ENCODE measurements at places on chromosomes 4 and X.
A peak's percentile ranks its signal among the peaks of the same experiment; 100 is the strongest.

- peak; percentile 73 for DNase-seq
These were observed 305.5 kb upstream of the EMCN start for GRCh38 chr4:100823066-100823992.

DNA sequence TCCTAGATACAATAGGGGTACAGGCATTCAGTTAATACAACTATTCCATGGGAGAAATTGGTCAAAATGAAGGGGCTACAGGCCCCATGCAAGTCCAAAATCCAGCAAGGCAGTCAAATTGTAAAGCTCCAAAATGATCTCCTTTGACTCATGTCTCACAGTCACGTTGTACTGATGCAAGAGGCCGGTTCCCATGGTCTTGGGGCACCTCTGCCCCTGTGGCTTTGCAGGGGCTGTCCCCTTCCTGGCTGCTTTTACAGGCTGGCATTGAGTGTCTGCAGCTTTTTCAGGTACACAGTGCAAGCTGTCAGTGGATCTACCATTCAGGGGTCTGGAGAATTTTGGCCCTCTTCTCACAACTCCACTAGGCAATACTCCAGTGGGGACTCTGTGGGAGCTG lies 12.5 kb upstream of the ASIC5 start:
- no peak for DNase-seq

GRCh38 chr4:52106191-52106590 lies 55.1 kb downstream of the SPATA18 start:
- no peak for DNase-seq

- DNase-seq = no peak
These were observed 93.0 kb upstream of the PLS3 start for GRCh38 chrX:115467961-115468360.

GRCh38 chrX:20204351-20204750 lies 62.4 kb downstream of the RPS6KA3 start:
- no peak for DNase-seq

DNA sequence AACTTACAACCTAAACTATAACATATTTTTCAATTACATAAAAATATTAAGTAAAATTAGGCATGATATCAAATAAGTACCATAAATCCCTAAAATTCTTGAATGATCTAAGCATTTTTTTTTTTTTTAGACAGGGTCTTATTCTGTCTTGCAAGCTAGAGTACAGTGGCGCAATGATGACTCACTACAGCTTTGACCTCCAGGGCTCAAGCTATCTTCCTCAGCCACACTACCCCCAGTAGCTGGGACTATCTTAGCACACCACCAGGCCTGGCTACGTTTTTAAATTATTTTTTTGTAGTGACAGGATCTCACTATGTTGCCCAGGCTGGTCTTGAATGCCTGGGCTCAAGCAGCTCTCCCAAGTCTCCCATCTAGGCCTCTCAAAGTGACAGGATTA lies 1042.3 kb downstream of the FSTL5 start:
- DNase-seq = no peak

GRCh38 chr4:26173619-26174018 lies 147.2 kb upstream of the RBPJ start:
- DNase-seq = no peak

DNA sequence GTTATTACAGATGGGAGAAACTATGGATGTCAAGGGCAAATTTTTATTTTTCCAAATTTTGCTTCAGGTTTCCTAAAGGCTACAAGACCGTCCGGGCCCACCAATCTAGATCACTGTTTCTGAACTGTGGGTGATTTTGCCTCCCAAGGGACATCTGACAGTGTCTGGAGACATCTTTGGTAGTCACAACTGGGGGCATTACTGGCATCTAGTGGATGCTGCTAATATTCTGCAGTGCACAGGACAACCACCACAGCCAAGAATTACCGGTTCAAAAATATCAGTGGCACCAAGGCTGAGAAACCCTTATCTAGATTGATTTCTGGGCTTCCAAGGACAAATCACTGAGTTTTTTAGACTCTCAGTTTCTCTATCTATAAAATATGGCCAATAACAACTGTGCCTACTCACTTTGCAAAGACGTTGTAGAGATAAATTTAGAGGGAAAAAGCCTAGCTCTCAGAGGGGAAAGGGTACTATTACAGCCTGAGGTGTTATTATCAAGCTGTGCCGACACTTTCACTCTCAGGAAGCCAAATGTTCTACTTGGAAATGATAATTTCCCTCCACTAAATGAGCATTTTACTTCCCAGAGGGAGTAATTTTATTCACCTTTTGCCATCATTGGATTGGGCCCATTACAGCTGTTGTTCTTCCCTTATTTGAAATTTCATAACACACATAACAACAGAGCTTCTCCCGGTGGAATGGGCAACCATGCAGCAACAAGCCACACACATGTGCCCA lies 442.1 kb downstream of the CENPC start:
- no peak for DNase-seq

- no peak for DNase-seq
These were observed 119.8 kb downstream of the KDM6A start for GRCh38 chrX:44992775-44993174.

GRCh38 chrX:10208953-10209352 lies 52.2 kb downstream of the CLCN4 start:
- DNase-seq = no peak

GRCh38 chrX:122087341-122087740 lies 1039.9 kb downstream of the GLUD2 start:
- no peak for DNase-seq

DNA sequence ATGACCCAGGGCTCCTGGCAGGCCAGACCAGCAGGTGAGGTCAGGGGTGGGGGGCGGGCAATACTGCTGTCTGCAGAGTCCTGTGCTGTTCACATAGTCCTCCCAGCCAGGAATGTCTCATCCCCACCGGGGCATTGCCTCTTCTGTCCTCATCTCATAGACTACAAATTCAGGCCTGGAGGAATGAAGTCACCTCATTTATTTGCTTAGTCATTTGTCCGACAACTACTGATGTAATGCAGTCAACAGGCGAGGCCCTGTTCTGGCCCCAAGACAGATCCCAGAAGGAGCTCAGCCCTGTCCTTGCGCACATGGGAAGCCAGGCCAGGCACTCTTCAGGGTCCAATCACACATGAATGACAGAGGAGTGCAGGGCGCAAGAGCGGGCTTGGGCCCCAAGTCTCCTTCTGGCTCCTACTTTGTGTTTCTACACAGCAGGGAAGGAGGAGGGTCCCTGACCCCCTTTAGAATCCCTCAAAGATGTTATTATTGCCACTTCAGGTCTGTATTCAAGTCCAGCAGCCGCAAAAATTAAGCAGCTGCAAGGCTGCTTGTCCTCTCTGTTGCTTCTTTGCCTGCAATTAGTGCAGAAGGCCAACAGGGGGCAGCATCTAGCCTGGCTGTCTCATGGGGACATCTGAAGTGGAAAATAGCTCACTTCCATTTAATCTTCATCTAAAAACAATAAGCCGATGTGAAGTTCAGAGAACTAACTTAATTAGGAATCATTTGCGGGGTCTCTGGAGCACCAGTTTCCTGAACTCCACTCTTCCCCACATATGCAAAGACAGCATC lies 15.2 kb upstream of the HMX1 start:
- no peak for DNase-seq

All from SHP77 treated with DMSO at 0.1 percent for 48 hours (cell line).